Forelimb muscle (tissue), 1 donor: ENCODE measurements at places on chromosomes 7 and 10. TPM values are rescaled to one million over a fixed set of nuclear protein-coding genes. Genes with fewer than 3 reads are reported as not detected.

Gene ACTL6B
- polyA plus RNA-seq = not detected

Gene ST8SIA6
- polyA plus RNA-seq = 1.3 TPM

Gene PRLHR
- polyA plus RNA-seq = not detected

Gene MLXIPL
- polyA plus RNA-seq = 0.10 TPM

Gene SFTPA1
- polyA plus RNA-seq = not detected

Gene GHRHR
- 0.54 TPM for polyA plus RNA-seq

Gene GNB2
- polyA plus RNA-seq = 139 TPM

Gene CFAP46
- 0.24 TPM for polyA plus RNA-seq

DNA sequence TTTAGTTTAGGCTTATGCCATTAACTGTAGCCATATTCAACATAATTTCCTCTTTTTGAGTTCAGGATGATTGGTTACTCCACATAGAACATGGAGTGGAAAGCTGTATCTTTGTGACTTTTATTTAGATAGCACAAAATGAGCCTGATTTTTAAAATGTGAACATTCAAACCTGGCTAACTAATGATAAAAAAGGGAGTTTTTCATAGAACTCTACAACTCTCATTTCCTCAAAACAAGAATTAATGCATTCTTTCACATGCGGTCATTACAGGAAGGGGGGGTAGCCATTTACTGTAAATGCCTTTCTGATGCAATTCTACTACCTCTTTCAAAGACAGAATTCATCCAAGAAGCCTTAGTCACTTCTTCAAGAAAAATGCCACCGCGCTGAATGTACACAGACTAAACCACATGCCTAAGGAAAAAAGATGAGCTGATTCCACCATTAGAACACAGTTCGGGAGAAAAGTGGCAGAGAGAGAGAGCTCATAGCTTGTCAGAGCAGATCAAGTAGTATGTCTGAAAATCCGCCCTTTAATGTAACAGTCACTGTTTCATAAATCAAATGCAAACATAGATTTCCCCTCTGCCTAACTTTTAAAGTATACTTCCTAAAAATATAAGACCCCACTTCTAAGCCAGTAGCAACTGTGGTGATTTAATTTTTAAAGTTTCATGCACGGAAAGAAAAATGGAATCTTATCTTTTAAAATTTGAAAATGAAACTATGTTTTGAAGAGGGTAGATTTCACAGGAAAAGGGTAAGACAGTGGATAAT, 226.4 kb upstream of the KLF14 start:
- DNase-seq = no peak

DNA sequence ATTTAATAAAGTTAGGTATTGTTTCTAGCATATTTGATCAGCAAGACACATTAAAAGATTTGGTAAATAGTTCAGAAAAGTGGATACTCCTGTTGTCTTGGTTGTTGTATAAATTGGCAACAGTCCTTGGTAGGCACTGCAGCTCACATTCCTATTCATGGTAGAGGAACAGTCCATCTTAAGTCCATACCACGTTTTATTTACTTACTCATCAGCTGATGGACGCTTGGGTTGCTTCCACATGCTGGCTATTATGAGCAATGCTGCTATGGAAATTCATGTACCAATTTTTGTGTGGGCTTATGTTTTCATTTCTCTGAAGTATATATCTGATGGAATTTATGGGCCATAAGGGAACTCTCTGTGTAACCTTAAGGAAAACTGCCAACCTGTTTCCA, 43.3 kb downstream of the C10orf120 start:
- no peak for DNase-seq

GRCh38 chr10:44651834-44652233, 259.3 kb upstream of the TMEM72 start:
- DNase-seq = no peak

DNA sequence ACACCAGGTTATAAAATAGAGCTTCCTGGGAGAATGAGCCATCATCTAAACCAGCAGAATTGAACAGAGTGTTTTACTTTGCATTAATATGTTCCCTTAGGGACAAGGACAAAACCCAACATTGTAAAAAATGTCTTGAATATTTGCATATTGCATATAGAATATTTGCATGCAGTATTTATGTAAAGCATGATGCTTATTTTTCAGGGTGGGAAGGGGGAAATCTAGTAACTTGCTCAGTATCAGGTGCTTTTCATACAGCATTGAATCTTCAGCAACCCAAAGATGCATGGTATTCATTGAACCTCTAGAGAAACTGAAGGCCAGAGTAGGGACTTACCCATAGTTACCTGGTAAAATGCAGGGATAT, 409.2 kb upstream of the ZMIZ1 start:
- DNase-seq = no peak

DNA sequence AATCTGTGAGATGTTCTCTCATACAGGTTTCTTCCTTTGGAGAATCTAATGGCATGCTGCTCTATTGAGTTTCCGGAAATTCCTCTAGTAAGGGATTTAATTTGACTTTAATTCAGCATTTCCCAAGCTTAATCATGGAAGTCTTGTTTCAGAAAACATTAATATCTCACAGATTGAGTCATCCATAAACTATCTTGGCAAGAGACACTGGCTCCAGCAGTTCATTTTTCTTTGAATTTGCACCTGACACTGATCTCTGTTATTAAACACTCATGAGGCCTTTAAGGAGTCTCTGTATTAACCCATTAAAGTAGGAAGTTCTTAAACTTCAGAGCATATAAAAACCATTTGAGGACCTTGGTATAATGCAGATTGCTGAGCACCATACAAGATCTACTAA, 3.6 kb upstream of the ITGB8 start:
- no peak for DNase-seq

GRCh38 chr7:43698460-43699255, 30.7 kb downstream of the COA1 start:
- no peak for DNase-seq

DNA sequence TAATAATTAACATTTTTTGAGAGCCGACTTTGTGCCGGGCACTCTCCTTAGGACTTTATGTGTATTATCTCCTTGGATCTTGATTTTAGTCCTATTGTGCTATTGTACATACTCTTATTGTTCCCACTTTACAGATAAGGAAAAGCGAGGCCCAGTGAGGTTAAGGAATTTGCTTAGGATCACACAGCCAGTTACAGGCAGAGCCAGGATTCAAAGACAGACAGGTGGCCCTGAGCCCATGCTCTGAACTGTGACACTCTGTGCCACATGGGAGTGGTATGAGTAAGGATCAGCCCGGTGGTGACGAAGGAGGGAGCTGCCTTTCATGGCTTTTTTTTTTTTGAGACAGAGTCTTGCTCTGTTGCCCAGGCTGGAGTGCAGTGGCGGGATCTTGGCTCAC, 15.8 kb upstream of the GNA12 start:
- DNase-seq = no peak

GRCh38 chr10:58756130-58756719, 243.6 kb downstream of the BICC1 start:
- no peak for DNase-seq

DNA sequence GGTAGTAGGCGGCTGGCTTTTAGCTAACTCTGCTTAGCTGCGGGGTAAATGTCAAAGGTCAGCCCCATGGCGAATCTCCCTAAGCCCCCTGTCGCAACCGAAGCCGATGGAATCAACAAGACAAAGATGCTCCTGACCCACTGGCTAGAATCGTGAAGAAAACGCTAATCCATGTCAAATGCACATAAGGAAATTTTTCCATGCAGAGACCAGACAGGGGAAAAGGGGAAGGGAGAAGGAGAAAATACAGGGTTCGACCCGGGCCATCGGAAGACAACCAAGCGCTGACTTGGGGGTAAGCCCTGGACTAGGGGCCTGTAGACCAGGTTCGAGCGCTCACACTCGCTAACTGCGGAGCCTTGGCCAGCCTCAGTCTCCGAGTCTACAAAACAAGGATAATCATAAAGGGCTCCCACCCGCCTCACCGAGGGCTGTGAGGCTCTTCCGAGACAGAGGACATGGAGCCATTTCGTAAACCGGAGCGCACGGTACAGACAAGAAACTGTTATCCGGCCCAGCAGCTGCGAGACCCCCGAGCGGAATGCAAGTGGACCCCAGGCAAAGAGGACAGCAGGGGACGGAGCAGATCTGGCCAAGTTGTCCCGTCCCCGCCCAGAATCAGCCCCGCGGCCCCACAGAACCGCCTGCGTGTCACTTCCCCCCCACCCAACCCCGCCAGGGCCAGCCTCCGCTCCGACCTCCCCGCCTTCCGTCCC, 507 bp downstream of the SAR1A start:
- no peak for DNase-seq

- no peak for DNase-seq
Measured at GRCh38 chr10:33129996-33130386, 172.0 kb upstream of the ITGB1 start.

DNA sequence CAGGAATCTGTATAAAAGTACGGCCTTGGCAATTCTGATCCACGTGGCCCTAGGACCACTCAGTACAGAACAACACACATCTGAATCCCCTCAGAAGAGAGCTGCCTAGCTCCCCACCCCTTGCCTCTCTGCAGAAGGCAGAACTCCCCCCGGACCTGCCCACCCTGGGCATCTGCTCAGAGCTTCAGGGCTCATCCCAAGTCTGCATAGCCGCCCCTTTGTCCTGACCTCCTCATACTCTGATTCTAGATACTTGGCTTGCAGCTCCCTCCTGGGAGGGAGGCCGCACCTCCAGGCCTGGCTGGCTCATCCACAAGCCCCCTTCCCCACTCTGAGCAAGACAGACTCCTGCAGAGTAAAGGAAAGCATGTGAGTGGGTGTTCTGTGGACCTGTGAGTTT, 49.6 kb downstream of the GRID1 start:
- no peak for DNase-seq

- no peak for DNase-seq
Measured at GRCh38 chr7:101189109-101189508, 9.0 kb upstream of the NAT16 start.

- no peak for DNase-seq
Measured at GRCh38 chr10:131636841-131637724, 263.7 kb upstream of the PPP2R2D start.

DNA sequence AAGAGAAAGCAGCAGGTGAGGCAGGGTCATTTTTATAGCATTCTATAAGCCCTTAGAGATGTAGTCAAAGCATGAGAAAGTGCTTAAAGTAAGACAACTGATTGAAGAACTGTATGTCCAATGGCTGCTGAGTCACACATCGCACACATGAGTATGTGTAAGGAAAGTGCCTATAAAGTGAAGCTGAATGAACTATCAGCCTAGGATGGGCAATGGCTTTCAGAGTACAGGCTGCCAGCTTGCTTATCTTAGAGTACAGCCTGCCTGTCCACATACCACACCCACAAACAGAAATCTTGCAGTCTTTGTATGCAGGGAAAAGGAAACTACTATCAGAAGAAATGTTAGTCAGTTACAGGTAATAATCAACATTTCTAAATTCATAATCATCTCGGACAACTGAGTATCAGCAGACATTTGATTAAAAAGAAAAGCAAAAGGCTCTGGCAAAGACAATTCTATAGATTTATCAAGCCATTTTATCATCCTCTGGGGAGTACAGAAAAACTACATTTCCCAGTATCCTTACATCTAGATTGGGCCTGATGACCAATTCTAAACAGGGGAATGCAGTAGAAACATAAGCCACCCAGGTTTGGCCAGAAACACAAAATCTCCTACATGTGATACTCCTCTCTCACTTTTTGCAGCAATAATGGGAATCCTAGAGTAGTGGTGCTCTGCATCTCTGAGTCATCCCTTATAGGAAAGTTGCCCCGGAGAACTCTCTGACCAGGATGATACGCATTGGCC, 16.2 kb upstream of the EPHB6 start:
- no peak for DNase-seq

GRCh38 chr7:100563809-100564400, 9.8 kb downstream of the SAP25 start:
- no peak for DNase-seq

DNA sequence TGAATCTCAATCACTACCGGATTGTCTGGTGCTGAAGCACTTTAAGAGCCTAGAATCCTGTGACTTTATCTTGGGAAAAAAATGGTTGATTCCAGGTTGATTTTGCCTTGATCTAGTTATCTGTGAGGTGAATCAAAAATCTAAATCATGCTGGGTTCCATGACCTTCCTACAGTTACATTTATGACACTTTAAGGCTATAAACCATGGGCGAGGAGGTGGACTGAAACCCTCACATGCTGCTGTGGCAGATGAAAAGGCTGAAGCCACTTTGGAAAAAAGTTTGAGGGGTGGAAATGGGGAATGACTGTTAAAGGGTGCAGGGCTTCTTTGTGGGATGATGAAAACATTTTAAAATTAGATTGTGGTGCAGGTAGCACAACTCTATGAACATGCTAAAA, 17.5 kb downstream of the SLC16A9 start:
- DNase-seq = no peak

- peak; percentile 14 for DNase-seq
Measured at GRCh38 chr7:13282377-13282980, 595.0 kb downstream of the ARL4A start.

GRCh38 chr10:131703541-131703940, 197.3 kb upstream of the PPP2R2D start:
- no peak for DNase-seq

- DNase-seq = no peak
Measured at GRCh38 chr7:89761173-89761572, 393.1 kb upstream of the STEAP1 start.

DNA sequence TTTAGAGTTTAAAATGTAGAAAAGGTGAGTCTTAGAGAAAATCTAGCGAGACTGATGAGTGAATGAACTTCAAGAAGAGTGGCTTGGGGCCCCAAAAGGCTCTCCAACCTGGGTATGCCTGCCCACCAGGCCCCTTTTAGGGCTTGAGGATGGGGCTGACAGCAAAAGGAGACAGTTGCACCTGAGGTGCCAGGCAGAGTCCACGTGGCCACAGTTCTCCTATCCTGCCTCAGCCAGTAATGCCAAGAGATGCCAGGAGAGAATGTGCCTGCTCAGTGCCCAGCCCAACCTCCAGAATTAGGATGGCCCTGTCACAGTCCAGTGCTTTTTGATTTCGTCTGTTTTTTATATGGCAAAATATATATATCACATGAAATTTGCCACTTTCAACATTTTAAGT, 156.5 kb downstream of the SLIT1 start:
- no peak for DNase-seq
